Tracheal epithelial cell (primary cell): ENCODE measurements at places on chromosomes 2 and 18. TPM values are rescaled to one million over a fixed set of nuclear protein-coding genes. Genes with fewer than 3 reads are reported as not detected.

The LYG2 gene
- not detected in 2 replicates for total RNA-seq

The CHRNA1 gene
- total RNA-seq = 0.21 TPM in 1 of 2 replicates, not detected in the other

The ARHGEF33 gene
- under 0.01 and 0.64 TPM in 2 replicates for total RNA-seq

The IL36A gene
- total RNA-seq = 1.7 and 3.0 TPM in 2 replicates

The POTEE gene
- not detected in 2 replicates for total RNA-seq

The LGALSL gene
- total RNA-seq = 13.0 and 14.0 TPM in 2 replicates

The INO80C gene
- total RNA-seq = 5.5 and 7.0 TPM in 2 replicates

The DPP4 gene
- 1.3 and 75.9 TPM in 2 replicates for total RNA-seq

The MC2R gene
- total RNA-seq = not detected in 2 replicates

The DYNAP gene
- total RNA-seq = not detected in 2 replicates

The DHRS9 gene
- 0.72 and 13.0 TPM in 2 replicates for total RNA-seq

The MAPK4 gene
- 0.48 TPM in 1 of 2 replicates, not detected in the other for total RNA-seq

The PIKFYVE gene
- total RNA-seq = 20.2 and 20.7 TPM in 2 replicates

The MC5R gene
- not detected in 2 replicates for total RNA-seq

The SIX3 gene
- not detected in 2 replicates for total RNA-seq

The RAPH1 gene
- 16.6 and 18.8 TPM in 2 replicates for total RNA-seq

The TSPYL6 gene
- not detected in 2 replicates for total RNA-seq

The SLC14A1 gene
- total RNA-seq = not detected in 2 replicates

The SERPINB2 gene
- total RNA-seq = 23.9 and 219 TPM in 2 replicates

The COL4A4 gene
- under 0.01 and 1.9 TPM in 2 replicates for total RNA-seq

The EDAR gene
- under 0.01 and 0.48 TPM in 2 replicates for total RNA-seq
